ENCODE measurements at places on chromosomes 7 and 10.

- peak; percentile 56 for DNase-seq
Observed at GRCh38 chr10:22363305-22363704, 18.0 kb downstream of the SPAG6 start.

DNA sequence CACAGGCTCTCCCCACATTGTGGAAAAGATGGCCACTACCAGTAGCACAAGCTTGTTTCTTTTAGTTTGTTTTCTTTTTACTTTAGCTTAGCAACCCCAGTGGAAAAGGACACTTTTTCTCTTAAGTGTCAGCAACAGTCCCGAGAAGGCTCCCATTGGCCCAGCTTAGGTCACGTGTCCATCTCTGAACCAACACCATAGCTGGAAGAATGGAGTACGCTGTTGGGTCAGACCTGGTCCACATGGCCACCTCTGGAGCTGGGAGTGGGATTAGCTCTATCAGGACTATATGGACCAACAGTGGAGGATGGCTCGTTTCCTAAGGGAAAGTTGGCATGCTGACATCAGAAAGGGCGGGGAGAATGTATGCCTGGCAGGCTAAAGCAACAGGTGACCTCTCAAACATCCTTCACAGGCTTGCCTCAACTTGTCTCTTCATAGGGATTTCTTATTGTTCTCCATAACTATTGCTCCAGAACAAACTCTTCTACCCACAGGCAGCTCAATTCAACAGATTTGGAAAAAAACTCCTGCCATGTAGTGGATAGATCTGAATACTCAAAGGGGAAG is 27.6 kb upstream of the NEUROG3 start:
- DNase-seq, result no peak

DNA sequence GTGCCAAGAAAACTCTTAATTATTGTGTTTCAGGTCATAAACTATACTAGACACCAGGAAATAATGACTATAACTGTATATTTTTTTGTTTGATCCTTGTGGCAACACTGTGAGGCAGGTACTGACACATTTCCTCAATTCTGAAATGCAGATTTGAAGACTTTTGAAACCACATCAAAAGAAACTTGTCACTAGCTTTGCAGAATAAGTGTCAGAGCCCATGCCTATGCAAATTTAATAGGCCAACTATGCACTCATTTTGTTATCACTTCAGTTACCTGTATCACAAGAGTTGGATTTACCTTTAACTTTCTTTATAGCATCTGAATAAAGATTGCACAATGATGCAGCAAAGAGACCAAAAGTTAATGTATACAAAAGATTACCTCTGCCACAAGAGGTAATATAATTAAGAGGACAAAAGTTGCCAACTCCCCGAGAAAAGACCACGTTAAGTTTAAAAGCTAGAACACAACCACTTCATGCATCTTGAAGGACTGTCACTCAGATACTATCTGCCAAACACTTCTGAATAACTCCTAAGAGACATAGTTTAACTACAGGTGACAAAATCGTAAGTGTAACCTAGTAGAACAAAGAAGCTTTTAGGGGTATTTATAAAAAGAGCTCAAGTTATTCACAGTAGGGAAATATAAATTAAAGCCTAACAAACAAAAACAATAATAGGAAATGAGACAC is 80.5 kb downstream of the ELAPOR2 start:
- DNase-seq, result peak; percentile 15

DNA sequence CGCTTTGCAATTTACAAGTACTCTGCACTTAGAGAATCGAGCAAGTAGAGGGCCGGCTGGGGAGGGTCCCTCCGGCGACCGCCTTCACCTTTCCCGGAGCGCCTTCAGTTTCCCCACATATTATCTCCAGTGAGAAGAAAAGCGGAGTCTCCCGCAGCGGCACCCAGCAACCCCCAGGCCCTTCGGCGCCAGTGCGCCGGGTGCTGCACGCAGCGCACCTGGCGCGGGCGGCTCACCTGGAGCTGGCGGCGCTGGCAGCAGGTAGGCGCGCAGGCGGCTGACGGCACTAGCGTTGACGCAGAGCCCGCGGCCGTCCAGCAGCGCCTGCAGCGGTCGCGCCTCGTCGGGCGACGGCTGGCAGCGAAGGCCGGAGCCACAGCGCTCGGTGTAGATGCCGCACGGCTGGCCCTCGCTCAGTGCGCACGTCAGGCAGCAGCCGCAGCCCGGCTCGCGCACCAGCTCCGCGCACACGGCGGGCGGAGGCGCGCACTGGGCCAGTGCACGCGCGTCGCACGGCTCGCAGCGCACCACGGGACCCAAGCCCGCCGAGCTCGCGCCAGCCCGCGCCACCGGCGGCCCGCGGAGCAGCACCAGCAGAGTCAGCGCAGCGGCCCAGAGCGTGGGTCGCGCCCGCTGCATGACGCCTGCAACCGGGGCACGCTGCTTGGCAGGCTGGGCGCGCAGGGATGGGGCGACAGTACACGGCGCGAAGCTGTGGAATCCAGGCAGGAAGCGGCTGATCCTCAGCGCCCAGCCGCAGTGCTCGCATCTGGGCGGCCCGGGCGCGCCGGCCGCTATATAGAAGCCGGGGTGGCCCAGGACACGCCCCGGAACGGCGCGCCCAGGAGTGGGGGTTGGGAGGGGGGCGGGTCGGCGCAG is at the start of gene IGFBP3:
TSS of gene IGFBP3 (minus strand) at position 771 of the 879 bp plus-strand sequence. CDS start at position 639, 132 bp downstream.
- no peak for DNase-seq

- DNase-seq, result no peak
Observed at GRCh38 chr7:158745057-158745715, 40.6 kb upstream of the NCAPG2 start.

- no peak for DNase-seq
Observed at GRCh38 chr7:99309111-99309510, 16.6 kb upstream of the ARPC1A start.

DNA sequence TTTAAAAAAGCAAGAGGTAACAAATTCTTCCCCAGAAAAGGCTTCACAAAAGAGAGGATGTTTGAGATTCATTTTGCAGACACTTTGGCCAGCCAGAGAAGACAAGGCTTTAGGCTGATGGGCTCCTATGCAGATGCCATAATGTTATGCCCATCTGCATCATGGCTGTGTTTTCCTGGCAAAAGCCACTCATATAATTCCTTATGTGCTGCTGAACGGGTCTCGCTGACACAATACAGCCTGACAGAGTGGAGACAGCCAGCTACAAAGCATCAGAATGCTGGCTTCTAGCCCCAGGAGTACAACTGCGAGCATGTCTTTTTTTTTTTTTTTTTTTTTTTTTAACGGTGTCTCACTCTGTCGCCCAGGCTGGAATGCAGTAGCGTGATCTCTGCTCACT is 1157.4 kb upstream of the AUTS2 start:
- DNase-seq, result no peak

GRCh38 chr10:83184641-83185040 is 954.7 kb upstream of the GHITM start:
- no peak for DNase-seq

DNA sequence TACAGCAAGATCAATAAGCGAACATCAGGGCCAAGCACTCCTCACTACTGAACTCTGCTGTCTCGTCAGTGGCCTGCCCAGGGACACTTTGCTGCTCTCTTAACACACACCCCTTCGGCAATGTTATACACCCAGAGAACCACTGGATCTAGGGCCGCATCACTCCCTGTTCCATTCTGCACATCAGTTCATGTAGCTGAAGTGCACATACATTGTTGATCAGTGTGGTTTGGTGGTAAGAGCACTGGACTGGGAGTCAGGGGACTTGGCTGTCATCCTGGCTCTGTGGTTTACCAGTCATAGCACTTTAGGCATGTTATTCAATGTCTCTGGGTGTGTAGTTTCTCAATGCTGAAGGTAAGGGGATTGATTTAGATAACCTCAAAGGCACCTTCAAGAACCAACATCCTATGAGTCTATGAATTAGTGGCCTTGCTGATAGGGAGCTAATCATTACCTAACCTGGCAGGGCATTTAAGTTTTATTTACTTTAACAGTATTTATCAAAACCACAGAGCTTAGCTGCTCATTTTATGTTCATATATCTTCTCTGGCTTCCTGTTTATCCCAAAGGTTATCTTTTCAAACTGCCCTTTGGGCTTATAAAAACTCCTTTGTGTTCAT is 24.8 kb downstream of the DUSP5 start:
- no peak for DNase-seq

- DNase-seq, result peak; percentile 32
Observed at GRCh38 chr7:123154231-123154860, 45.4 kb downstream of the SLC13A1 start.

DNA sequence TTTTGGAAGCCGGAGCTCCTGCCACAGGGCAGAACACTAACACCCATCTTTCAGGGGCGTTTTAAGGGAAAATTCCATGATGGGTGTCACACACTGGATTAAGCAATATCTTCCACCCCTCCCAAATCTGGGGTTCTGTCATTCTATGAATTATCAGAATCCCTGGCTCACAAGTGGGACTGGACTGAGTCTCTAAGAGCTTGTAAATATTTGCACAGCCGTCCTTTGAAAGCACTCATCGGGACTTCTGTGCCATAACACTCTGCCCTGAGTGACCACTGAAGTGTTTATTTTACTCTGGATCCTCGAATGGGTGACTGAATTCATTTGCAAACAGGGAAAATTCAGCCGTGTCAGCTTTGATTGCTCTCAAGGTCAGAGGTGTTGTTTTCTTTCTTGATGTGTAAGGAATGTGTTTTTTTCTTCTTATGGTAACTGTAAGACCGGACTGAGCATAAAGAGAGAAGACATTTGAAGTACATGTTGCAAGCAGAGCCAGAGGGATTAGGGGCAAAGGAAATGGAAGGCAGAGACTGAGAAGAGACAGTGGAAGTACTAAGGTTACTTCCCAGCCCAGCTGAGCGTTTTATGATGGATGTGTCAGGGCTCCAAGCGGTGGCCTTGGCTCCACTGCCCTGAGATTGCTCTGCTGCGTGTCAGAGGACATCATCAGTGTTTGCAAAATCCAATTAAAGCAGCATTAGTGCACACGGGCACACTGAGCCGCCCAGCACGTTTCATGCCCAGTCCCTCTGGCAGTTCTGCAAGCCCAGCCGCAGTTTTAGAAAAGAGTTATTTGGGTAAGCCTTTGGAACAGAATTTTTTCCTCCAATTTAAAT is 17.7 kb upstream of the GTPBP4 start:
- DNase-seq, result no peak

DNA sequence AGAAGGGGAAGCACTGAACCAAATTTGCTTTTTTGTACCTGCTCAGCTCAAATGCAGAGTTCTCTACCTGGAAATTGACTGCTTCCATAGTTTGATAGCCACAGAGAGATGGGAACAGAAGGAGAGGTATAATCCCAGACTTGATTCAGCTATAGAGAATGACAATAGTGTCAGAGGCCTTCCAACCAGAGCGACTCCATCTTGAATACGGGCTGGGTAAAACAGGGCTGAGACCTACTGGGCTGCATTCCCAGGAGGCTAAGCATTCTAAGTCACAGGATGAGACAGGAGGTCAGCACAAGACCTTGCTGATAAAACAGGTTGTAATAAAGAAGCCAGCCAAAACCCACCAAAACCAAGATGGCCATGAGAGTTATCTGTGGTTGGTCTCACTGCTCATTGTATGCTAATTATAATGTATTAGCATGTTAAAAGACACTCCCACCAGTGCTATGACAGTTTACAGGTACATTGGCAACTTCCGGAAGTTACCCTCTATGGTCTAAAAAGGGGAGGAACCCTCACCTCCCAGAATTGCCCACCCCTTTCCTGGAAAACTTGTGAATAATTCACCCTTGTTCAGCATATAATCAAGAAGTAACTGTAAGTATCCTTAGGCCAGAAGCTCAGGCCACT is 42.7 kb upstream of the ATRNL1 start:
- DNase-seq, result no peak

DNA sequence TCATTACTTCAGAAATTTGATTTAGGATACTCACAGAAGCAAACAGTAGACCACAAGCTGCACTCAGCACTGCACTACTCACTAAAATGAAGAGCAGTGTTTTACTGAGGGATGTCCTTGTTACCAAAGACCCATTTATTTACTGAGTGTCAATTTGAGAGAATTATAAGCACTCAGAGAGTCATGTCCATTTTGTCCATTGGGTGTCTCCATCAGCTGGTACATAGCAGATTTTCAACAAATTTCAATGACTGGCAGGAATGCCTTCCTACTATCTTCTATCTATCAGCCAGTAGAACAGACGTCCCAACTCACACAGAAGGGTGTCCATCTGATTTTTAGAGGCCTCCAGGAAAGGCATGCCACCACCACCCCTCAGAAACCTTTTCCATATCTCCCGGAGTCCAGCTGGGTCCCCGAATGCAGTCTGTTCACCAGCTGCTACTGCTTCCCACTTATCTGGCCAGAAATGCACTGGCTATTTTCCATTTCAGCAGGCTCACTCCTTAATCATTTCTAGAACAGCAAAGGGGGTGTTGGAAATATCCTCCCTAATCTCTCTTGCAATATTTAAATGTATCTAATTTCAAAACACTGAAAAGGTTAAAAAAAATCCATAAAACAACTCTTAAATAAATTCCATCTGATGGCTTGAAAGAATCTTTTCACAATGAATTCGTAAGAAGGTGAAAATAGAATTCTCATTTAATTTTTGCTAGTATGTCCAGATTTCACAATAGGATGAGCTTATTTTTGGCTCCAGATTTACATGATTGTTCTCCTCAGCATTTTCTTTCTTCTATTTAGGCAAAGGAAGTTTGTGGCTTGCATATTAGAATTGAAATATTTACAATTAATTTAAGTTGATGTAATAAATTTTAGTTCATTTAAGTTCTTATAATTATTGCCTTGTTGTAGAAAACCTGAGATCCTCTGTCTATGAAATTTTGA is 1164.0 kb upstream of the CELF2 start:
- DNase-seq, result no peak

- no peak for DNase-seq
Observed at GRCh38 chr7:30470163-30470770, 8.3 kb downstream of the NOD1 start.

- DNase-seq, result no peak
Observed at GRCh38 chr7:132106491-132106890, 469.8 kb downstream of the PLXNA4 start.

DNA sequence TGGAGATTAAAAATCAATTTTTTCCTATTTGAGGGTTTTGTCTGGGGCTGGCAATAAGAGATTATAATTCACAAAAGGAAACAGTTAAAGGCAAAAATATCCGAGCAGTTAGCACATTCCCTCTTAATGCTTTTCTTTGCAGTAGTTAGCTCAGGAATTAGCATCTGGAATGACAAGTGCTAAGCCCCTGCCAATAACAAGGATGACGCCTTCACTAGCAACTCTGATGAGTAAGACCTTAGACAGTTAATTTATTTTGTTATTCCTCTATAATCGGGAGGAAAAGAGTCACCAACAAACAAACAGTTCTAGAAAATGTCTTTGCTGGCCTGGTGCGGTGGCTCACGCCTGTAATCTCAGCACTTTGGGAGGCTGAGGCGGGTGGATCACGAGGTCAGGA is 151.3 kb downstream of the TRIL start:
- no peak for DNase-seq

- no peak for DNase-seq
Observed at GRCh38 chr7:95342642-95343307, 18.4 kb upstream of the PON1 start.
